Activated CD4-positive, alpha-beta T cell treated with anti-CD3 and anti-CD28 coated beads, Interleukin-2, amount 50 U/mL, for 24 hours (primary cell): ENCODE measurements at places on chromosomes 6 and 20.

- no peak for DNase-seq
These were observed 74.8 kb upstream of the DEFB112 start for GRCh38 chr6:50124572-50124971.

DNA sequence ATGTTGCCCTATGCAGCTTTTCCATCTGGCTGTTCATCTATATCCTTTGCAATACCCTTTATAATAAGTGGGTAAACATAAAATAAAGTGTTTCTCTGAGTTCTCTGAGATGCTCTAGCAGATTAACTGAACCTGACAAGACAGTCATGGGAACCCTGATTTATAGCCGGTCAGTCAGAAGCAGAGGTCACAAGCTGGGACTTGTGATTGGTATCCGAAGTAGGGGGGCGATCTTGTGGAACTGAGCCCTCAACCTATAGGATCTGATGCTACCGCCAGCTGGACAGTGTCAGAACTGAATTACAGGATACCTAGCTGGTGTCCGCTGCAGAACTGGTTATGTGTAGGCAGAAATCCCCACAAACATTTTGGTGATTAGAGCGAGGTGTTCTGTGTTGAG, 39.0 kb downstream of the SLC17A5 start:
- no peak for DNase-seq

- DNase-seq, result peak; percentile 40
These were observed 26.5 kb upstream of the ZBTB22 start for GRCh38 chr6:33343953-33344611.

- DNase-seq, result no peak
These were observed 21.0 kb upstream of the IFNGR1 start for GRCh38 chr6:137240168-137240567.

- DNase-seq, result no peak
These were observed 40.4 kb upstream of the MCUR1 start for GRCh38 chr6:13854716-13855250.

DNA sequence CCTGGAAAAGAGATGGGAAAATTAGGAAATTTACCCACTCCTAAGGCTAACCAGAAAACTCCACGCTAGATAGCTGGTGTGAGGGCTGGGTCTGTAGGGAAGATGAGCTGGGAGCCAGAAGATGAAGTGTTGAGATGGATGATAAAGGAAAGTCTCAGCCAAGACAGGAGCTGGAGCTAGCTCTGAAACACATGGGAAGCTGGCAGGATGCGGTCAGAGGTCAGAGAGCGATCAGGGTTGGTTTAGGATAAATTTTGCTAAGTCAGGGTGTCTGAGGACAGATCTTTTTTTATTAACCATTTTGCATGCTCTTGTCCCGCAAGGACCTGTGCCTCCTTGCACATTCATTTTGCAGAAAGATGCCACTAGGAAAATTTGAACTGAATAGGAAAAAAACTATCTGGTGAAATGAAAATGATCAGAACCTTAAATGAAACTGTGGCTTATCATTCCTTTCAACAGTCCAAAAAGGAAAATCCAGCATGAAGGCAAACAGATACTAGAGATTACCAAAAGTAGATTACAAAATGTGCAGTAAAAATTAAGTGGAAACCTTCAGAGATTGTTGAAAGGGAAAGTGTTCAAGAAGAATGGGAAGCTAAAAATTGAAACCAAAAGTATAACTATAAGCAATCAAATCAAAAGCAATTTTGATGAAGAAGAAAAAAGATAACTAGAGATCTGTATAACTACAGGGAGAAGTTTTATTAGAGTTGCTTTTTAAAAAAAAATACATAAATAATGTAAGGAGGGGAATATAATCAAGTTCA, 10.7 kb upstream of the EDN1 start:
- DNase-seq, result no peak

DNA sequence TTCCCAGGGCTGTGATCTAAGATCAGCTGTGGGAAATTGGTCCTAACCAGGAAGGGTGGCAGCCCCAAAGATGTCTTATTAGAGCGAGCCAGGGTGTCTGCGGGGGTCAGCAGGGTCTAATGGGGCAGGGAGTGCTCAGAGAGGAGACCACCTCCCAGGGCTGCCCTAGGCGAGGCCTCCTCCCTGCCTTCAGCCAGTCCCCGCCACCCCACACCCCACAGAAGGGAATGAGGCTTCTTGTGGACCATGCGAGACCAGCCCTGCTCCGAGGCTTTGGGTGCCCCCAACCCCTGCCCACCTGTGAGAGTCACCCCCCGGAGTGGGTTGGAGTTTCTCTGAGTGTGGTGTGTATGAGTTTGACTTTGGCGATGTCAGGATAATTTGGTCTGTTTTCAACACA, 37.8 kb downstream of the SYNJ2 start:
- DNase-seq, result no peak

DNA sequence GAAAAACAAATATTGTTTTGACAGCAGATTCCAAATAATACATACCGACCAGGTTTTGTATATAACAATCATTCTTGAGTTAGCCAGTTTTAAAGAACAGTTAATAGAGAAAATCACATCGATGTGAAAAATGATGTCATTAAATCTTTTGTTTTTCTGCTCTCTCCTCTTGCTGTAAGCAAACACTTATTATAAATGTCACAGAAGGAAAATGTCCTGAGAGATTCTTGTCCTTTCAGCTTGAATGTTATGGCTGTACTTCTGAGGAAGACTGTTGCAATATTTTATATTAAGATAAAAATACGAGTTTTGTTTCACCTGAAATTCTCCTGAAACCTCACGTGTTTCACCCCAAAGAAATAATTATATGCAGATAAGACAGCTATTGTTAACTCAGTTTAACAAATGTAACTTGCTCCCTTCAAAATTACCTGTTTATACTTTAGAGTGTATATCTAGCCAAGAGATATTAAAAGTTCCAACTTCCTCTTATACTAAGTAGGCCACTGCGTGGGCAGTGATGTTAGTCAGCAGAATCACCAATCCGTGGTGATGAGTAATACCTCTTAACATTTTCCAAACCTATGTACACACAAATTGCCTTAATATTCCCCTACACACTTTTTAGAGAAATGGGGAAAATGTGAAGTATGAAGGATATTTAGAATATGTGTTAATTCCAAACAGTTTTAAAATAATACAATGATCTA, 1111.4 kb upstream of the CITED2 start:
- DNase-seq, result no peak

GRCh38 chr6:145967549-145967948, 3.4 kb upstream of the SHPRH start:
- no peak for DNase-seq

- peak; percentile 81 for DNase-seq
These were observed 38.0 kb downstream of the TNFAIP3 start for GRCh38 chr6:137904822-137905617.

DNA sequence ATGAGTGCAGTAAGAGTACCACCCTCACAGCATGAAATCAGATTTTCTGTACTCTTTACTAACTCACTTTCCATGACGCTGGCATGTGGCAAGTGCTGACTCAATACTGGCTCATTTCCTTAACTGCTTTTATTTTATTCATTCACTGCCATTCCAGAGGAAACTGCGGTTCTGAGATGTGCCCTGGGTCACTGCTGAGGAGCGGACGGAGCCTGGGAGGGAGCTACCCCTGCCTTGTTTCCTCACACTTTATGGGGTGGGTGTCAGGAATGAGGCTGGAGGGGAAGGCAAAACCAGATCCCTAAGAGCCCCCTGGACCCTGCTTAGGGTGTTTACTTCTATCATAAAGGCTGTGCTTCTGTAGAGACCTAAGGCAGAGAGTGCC, 14.4 kb downstream of the NT5E start:
- peak; percentile 52 for DNase-seq

- no peak for DNase-seq
These were observed 109.1 kb downstream of the PRDM1 start for GRCh38 chr6:106194949-106195921.

GRCh38 chr20:14337400-14338171, at the start of gene FLRT3:
TSS of gene FLRT3 (minus strand) at chr20:14337612. CDS start at chr20:14327506, 10,106 bp downstream.
- no peak for DNase-seq

DNA sequence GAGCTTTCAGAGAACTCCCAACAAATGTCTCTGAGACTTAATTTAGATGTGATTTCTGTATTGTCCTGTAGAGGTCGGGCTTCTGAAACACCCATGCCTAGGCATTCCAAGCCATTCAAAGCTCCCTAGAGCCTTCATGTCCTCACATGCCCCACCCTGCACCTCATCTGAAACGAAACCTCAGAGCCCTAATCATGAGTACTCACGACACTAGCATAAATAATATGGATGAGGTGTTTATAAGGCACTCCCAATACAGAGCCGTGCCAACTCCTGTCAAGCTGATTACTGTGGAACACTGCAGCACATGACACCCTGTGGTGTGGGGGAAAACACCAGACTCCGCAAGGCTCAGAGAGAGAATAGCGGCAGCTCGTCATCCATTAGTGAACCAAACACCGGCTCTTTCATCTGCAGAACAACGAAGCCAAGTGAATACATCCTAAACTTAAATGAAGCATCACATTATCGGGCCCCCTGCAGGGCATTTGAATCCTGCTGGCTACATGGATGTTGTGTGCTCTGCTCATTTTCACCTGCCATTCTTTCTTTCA, 83.8 kb downstream of the FNDC1 start:
- no peak for DNase-seq

GRCh38 chr6:149923327-149923986, 536 bp upstream of the RAET1G start:
- DNase-seq, result no peak
